ENCODE measurements at places on chromosomes 5 and 9.
A peak's percentile ranks its signal among the peaks of the same experiment; 100 is the strongest.

GRCh38 chr9:21252721-21253547 lies 13.1 kb upstream of the IFNA14 start:
- DNase-seq, result peak; percentile 10

- DNase-seq, result peak; percentile 18
Measured at GRCh38 chr5:9774472-9775079, 144.4 kb upstream of the TAS2R1 start.

DNA sequence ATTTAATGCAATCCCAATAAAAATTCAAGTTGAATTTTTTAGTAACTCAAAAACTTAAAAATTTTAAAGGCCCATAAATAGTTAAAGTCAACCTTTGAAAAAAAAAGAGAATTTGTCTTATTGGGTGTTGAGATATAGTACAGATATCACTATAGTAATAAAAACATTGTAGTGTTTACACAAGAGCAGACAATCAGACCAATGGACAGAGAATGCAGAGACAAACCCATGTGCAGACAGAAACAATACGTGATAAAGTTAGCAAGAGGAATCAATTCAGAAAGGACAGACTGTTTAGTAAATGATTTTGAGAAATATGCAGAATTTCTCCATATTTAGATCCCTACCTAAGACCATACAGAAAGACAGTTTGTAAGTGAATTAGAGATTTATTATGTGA lies 33.9 kb downstream of the GOLGA1 start:
- no peak for DNase-seq

DNA sequence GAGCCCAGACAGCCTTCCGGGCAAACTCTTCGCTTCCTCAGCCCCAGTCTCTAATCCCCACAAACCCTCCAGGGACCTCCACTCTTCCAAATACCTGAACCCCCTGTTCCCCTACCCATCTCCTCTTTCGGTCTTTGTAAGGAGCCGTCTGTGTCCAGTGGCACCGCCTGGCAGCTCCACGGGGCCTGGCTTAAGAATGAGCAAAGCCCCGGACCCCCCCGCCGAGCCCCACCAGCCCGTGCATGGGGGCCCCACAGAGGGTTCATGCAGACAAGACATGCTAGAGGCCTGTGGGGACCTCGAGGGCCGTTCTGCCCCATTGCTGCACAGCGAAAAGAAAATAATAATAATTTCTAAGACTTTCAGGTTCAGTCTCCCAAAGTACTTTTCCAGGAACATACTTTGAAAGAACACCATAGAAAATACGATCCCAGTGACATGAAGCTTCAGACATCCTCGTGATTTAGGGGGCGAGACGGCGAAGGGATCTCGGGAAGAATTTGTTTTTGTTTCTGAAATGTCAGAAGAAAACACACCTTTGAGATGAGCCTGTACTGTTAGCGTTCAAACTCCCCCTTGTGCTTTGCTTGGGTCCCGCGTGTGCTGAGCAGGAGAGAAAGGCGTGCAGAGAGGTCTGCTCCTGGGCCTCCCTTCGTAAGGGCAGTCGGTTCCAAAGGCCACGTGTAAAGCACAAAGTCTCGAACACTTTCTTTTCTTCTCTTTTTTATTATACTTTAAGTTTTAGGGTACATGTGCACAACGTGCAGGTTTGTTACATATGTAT lies 49.2 kb downstream of the IRX2 start:
- DNase-seq, result no peak

- DNase-seq, result no peak
Measured at GRCh38 chr9:136693490-136694162, 6.4 kb upstream of the AGPAT2 start.

DNA sequence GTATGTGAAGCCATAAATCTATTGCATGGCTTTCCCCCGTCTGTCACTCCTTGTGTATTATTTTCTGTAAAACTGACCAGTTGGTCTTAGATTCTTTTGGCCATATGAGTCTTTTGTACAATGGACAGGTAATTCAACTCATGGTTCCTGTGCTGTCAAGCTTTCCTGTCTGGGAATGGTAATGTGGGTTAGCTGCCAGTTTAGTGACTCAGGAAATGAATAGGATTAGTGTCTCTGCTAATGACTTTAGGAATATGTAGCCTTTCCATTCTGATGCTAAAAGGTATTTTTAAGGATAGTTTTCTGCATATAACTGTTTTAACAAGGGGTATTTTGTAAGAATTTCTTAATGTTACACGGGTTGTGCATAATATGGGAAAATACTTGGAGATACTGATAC lies 182.7 kb downstream of the PBX3 start:
- no peak for DNase-seq

DNA sequence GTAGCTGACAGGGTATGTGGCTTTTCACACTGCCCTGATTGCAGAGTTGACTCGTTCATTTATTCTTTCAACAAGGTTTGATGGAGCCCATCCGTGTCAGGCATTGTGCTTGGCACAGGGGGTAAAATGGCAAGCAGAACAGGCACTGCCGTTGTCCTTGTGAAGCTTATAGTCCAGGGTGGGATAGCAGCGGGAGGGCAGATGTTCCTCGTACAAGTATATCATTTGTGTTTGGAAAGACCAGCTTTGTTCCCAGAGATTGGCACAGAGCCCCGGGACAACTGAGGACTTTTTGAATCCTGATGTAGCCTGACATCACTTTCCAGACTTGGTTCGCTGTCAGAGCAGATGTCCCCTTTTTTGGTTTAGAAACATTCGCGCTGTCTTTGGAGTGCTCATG lies 50.9 kb downstream of the MVB12B start:
- DNase-seq, result no peak

DNA sequence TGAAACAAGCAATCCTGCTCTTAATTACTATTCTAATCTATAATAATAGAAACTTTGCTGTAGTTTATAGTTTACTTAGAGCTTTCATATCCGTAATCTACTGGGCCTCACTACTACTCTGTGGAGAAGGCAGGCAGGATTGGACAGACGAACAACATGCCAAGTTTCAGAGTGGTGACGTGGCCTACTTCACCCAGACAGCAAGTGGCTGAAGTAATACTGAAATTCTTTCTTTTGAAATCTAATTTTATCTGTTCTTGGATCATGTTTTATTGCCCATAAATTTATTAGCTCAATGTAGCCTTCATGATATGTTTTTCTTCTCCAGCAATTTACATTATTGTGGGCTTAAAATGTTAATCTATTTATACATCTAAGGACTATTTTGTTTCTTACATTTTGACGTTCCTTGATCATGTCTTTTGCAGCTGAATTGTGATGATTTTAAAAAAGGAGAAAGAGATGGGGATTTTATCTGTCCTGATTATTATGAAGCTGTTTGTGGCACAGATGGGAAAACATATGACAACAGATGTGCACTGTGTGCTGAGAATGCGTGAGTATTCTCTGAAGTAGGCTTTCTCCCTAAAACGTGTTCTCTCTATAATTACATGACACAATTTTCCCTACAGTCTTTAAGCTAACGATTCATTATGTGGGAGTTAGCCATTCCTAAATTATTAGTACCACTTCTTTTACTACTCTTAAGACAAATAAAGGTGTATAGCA lies 22.4 kb downstream of the SPINK5 start:
- DNase-seq, result no peak

- no peak for DNase-seq
Measured at GRCh38 chr5:161804263-161804662, 43.7 kb upstream of the GABRA1 start.

GRCh38 chr5:171427318-171428167 lies 8.1 kb downstream of the FGF18 start:
- no peak for DNase-seq

- no peak for DNase-seq
Measured at GRCh38 chr5:18534119-18534518, 899.9 kb downstream of the TAF11L14 start.

- no peak for DNase-seq
Measured at GRCh38 chr9:136004712-136005111, 43.5 kb upstream of the UBAC1 start.

- DNase-seq, result peak; percentile 6
Measured at GRCh38 chr5:122390154-122390553, 78.1 kb downstream of the SNCAIP start.

DNA sequence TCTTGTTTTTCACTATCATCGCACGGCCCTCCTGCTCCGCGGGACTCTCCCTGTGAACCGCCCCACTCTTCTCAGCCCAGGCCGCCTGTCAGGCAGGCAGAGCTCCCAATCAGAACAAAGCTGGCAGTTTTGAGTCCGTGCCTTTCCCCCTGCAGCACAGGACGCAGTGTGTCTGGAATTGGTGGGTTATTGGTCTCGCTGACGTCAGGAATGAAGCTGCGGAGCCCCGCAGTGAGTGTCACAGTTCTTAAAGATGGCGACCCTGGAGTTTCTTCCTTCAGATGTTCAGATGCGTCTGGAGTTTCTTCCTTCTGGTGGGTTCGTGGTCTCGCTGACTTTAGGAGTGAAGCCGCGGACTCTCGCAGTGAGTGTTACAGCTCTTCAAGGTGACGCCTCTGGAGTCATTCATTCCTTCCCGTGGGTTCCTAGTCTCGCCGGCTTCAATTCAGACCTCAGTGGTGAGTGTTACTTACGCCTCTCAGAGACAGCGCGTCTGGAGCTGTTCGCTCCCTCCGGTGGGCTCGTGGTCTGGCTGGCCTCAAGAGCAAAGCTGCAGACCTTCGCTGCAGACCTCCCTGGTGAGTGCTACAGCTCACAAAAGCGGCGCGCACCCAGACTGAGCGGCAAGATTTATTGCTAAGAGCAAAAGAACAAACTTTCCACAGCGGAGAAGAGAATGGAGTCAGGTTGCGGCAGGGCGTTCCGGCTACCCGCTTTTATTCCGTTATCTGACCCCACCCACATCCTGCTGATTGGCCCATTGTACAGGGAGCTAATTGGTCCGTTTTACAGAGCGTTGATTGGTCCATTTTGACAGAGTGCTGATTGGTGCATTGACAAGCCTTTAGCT lies 7.4 kb downstream of the ZDHHC11B start:
- DNase-seq, result no peak

GRCh38 chr9:19380826-19381075 lies 715 bp upstream of the RPS6 start:
- no peak for DNase-seq

GRCh38 chr9:83675466-83675865 lies 32.3 kb downstream of the UBQLN1 start:
- DNase-seq, result no peak

GRCh38 chr5:57549566-57549965 lies 67.0 kb upstream of the ACTBL2 start:
- DNase-seq, result no peak

- DNase-seq, result no peak
Measured at GRCh38 chr5:179439181-179439985, 94.1 kb upstream of the ADAMTS2 start.

GRCh38 chr5:2995667-2996066 lies 244.2 kb upstream of the IRX2 start:
- no peak for DNase-seq

DNA sequence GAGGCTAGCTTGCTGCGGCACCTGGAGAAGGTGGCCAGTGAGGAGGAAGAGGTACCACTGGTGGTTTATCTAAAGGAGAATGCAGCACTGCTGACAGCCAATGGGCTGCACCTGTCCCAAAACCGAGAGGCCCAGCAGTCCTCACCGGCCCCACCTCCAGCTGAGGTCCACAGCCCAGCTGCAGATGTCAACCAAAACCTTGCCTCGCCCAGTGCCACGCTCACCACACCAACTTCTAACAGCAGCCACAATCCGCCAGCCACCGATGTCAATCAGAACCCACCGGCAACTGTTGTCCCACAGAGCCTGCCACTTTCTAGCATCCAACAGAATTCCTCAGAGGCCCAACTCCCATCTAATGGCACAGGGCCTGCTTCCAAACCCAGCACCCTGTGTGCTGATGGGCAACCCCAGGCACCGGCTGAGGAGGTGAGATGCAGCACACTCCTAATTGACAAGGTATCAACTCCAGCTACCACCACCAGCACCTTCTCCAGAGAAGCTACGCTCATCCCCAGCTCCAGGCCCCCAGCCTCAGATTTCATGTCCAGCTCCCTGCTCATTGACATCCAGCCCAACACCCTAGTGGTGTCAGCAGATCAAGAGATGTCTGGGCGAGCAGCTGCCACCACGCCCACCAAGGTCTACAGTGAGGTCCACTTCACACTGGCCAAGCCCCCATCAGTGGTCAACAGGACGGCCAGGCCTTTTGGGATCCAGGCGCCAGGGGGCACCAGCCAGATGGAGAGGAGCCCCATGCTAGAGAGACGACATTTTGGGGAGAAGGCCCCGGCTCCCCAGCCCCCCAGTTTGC lies 8.0 kb downstream of the SYNPO start:
- DNase-seq, result no peak

DNA sequence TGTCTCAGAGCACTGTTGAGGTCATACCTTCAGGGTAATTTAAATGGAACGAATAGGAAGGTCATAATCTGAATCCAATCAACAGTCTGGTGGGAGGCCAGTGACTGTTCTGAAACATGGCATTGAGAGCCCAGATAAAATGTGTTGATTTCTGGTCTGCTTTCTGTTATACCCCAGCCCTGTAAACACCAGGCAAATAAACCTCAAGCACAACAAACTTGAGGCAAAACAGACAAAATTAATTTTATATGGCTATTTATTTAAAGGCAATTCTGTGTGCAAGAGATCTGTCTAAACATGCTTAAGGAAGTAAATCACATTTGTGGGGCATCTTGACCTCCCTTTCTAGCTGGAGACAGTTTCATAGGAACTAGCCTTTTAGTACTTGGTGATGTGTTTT lies 140.9 kb upstream of the SPEF2 start:
- DNase-seq, result no peak

GRCh38 chr5:38806775-38807258 lies 39.0 kb upstream of the OSMR start:
- no peak for DNase-seq

- DNase-seq, result no peak
Measured at GRCh38 chr5:122391621-122392020, 79.6 kb downstream of the SNCAIP start.

DNA sequence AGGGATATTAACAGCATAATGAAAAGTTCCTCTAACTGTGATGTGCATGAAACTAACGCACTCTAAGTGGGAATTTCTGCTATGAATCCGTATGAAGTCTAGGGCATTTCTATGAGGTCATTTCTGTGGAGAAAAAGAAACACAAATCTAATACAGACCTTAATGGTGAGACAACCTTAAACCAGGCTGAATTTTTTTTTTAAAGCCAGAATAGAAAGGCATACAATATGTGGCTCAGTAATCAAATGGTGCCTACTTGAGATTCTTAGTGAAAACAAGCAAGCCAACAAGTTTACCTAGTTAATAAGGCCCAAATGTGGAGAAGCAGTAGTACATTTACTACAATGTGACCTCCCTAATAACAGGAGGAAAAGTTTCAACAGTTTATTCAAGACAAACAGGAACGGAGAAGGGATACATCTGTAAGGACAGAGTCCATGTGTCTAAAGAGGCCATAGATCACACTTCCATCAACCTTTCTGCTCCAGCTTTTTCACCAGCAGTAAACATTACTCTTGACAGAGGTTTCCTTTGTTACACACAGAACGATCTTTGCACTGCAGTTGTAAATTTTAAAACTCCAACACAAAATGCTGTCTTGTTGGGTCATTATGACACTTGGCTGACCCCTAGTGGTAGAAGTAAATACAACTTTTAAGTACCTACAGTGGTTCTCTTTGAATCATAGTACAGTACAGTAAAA lies 26.2 kb downstream of the CARNMT1 start:
- peak; percentile 66 for DNase-seq

DNA sequence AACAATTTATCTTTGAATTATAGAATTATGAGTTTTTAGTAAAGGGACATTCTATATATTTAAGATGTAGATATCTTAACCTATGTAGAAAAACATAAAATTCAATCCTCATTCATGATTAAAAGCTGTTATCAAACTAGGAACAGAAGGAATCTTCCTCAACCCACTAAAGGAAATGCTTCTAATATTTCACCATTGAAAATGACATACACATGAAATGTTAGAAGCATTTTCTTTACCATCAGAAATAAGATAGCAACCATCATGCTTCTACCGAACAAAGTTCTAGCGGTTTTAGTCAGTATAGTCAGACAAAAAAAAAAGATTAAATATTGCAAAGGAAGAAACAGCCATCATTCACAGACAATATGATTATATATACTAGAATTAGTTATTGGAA lies 32.2 kb downstream of the SHOC1 start:
- DNase-seq, result no peak
